ENCODE measurements at places on chromosomes 2 and 18. TPM values are rescaled to one million over a fixed set of nuclear protein-coding genes. Genes with fewer than 3 reads are reported as not detected.

The MATN3 gene
- total RNA-seq = not detected

The XIRP2 gene
- not detected for total RNA-seq

The KRTCAP3 gene
- 16.5 TPM for total RNA-seq

The CCDC68 gene
- 0.34 TPM for total RNA-seq

The SRD5A2 gene
- total RNA-seq = not detected

The DSG2 gene
- not detected for total RNA-seq
